ENCODE measurements at places on chromosomes 16 and 17.

- no peak for DNase-seq
Measured at GRCh38 chr16:86556576-86556975, 1.5 kb upstream of the MTHFSD start.

GRCh38 chr17:48717367-48718226, 4.7 kb downstream of the PRAC1 start:
- DNase-seq, result no peak

- no peak for DNase-seq
Measured at GRCh38 chr17:13016881-13017654, 759 bp downstream of the ELAC2 start.

DNA sequence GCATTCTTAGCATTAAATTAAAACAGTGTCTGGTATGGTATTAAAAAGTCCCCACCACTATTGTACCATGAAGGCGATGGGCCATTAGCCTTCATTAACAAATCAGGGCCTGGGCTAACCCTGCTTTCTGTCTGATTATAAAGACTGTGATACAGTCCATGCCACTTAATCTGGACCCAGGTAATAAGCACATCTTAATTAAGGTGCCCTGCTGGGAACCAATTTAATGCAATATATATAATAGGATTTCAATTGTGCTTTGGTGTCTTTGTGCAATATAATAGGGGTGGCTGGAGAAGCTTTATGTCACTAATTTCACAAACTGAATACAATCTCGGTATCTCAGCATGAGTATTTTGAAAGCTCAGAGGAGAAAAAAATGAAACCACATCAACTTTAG, 64.4 kb upstream of the CDH8 start:
- DNase-seq, result no peak

DNA sequence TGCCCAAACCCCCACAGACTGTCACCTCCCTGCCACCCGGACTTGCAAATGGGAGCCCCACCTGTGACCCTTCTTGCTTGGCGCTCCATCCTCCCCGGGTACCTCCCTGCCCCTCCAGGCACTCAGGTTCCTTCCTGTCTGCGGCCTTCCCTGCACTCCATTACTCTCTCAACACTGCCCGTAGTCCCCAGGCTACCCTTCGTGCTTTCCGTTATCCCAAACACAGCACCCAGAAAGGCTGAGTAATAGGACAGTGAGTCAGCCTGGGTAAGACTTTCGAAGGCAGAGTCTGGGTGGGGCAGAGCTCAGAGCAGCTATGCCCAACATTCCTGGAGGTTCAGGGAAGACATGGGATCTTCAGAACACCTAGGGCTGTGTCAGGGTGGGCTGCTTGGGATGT, 16.6 kb upstream of the C16orf74 start:
- no peak for DNase-seq

- no peak for DNase-seq
Measured at GRCh38 chr17:37312137-37312923, 63.5 kb upstream of the C17orf78 start.

DNA sequence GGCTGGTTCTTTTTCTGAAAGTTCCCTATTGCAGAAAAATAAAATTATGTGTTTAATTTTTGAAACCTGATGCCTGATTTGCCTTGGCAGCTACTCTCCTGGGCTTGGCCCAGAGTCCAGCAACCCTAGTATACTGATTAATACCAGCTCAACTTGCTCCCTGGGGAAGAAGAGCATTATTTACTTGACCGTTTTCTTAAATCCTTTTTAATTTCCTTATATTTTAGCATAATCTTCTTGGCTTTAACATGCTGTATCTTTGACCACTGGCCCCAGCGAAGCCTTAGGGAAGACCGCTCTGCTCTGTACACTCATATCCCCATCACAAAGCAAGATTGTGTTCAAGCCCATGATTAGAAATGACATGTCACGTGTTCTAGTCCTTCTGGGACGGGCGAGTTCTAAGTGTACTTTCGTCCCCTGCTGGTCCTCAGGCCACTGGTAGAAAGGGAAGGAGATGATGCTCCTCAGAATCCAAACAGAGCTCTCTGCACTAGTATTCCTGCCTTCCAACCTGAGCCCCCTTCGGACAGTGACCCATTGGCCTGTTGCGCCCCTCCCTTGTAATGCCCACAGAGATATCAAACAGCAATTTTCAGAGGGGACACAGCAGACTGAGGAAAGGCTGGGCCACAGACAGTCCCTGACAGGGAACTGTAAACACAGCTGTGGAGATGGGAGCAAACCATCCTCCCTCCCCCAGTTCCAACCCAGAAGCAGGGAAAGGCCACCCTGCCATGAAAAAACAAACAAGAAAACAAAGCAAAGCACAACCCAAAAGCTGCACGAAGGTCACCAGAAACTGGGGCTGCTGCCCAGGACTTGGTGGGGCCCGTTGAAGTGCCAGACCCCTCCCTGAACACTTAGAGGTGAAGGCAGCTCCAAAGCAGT, 4.3 kb upstream of the EZH1 start:
- DNase-seq, result no peak
